ENCODE measurements at places on chromosomes 6 and 20.
A peak's percentile ranks its signal among the peaks of the same experiment; 100 is the strongest.

DNA sequence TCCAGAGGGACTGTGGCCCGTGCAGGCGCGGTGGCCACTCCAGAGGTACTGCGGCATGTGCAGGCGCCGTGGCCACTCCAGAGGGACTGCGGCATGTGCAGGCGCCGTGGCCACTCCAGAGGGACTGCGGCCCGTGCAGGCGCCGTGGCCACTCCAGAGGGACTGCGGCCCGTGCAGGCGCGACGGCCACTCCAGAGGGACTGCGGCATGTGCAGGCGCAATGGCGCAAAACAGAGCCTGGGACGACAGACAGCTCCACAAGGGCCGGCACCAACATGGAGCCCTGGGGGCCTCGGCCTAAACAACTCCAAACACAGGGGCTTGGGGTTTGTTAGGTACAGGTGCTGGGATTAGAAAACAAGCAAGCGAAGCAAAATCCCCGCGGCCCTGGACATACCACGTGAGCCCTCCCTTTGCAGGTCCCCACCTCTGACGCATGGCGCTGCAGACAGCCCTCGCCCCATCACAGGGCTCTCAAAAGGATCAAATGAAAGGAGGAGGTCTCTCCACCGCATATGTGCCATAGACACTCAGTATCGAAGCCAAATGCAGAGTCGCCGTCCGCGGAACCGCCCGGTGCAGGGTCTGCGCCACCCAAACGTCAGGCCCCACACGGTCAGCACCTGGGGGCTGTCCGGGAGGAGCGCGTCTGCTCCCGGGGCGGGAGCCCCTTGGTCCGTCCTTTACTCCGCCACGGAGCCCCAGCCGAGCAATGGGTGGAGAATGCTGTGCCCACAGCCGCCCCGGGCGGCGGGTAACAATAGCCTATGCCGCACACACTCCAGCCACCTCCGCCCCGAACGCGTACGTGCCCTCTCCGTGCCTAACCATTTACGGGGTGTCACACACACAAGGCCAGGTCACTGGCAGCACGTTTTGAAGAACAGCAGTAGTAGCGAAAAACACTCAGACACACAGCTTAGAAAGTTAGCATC, 85.7 kb downstream of the TAF4 start:
- no peak for DNase-seq

DNA sequence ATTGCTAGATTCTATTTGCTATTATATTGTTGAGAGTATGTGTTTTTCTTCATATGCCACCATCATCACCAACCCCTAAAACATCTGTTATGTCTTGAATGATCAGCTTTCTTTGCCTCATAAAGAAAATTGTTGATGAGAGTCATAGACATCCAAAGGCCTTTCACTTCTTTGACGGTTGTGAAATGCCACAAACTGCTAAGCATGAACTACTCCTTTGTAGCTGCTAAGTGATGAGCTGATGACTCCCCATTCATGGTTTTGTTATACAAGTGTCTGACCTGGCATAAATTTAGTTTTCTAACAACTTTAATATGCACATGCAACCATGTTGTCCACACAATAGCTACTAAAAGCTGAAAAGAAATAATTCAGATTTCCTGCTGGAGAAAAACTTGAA, 684 bp upstream of the MED23 start:
- no peak for DNase-seq

- DNase-seq = no peak
Measured at GRCh38 chr6:157887892-157888291, 64.8 kb downstream of the SNX9 start.

DNA sequence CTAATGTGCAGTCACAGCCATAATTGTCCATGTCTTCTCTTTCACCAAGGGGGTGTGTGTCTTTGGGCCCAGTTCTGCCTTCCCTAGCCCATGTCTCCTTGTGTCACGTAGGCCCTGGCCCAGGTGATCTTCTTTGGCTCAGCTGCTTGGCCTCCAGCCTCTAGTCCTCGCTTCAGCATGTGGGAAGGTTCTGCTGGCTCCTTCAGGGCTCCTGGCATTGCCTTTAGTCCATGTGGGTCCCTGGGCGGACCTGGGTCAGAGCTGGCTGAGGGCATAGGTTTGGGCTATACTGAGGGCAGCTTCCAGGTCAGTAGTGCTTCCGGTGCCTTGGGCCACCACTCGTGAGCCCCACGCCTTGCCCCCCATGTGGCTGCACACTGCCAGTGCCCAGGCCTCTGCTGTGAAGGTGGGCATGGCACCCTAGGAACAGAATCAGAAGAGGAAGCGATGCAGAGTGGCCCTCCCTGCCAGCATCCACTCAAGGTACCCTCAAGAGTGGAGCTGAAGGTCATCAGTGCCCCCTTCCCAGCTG, 12.8 kb downstream of the AARS2 start:
- DNase-seq = no peak

GRCh38 chr6:143842461-143842901, 657 bp upstream of the LTV1 start:
- DNase-seq = no peak

- no peak for DNase-seq
Measured at GRCh38 chr20:3459881-3460307, 10.9 kb upstream of the ATRN start.

DNA sequence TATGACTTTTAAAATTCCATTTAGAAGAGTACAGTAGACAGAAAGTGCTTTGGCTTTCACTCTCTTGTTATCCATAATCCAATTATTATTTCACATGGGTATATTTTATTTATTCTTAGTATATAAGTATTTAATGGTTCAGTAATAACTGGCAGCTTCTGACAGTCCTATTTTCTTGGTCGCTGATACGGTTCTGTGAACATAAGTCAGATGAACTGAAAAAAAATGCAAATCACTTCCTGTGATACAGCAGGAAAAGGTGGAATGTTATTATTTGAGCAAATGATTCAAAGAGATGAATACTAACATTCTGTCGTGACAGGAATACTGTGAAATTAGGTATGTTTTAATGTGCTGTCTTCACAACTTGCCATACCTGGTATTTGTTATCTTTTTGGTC, 132.3 kb downstream of the ARHGAP18 start:
- DNase-seq = no peak

- DNase-seq = no peak
Measured at GRCh38 chr6:107776415-107776814, 47.7 kb downstream of the SCML4 start.

GRCh38 chr6:145015739-145016558, 719.4 kb downstream of the EPM2A start:
- DNase-seq = peak; percentile 22

DNA sequence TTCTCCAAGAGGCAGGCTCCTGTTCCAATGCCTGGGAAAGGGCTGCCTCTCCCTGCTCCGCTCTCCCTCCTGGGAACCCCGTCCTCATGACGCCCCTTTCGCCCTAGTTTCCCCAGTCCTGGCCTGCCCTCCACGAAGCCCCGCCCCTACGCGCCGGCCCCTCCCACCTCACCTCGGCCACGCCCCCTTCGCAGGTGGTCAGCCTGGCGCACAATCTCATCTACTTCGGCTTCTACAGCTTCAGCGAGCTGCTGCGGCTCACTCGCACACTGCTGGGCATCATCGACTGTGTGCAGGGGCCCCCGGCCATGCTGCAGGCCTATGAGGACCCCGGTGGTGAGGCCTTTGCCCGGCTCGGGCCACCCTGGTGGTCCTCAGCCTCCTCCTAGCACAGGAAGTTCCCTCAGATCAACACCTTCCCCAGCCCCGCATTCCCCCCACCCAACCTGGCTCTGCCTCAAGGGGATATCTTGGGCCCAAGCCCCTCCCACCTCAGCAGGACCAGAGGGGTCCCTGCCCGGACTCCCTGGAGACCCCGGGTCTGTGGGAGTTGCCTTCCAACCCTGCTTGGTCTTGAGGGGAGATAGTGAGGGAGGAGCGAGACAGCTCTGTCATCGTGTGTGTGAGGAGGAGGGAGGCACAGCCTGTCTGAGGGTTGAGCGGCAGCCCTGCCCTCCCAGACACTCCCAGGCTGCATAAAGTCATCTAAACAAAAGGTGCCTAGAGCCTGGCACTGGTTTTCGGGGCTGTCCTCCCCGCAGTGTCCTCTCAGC, 40.3 kb downstream of the UQCC2 start:
- no peak for DNase-seq

- no peak for DNase-seq
Measured at GRCh38 chr20:47748823-47749222, 36.5 kb downstream of the SULF2 start.

- DNase-seq = no peak
Measured at GRCh38 chr20:62544505-62545055, 68.8 kb upstream of the GATA5 start.

- peak; percentile 84 for DNase-seq
Measured at GRCh38 chr6:32666420-32667300, at the start of gene HLA-DQB1. Gene HLA-DQB1, minus strand, starts transcription at chr6:32666657. Its CDS starts 50 bp downstream, at chr6:32666607.

Measured in GM13977 (cell line).